ENCODE measurements at places on chromosomes 5 and 9. TPM values are rescaled to one million over a fixed set of nuclear protein-coding genes. Genes with fewer than 3 reads are reported as not detected.

DNA sequence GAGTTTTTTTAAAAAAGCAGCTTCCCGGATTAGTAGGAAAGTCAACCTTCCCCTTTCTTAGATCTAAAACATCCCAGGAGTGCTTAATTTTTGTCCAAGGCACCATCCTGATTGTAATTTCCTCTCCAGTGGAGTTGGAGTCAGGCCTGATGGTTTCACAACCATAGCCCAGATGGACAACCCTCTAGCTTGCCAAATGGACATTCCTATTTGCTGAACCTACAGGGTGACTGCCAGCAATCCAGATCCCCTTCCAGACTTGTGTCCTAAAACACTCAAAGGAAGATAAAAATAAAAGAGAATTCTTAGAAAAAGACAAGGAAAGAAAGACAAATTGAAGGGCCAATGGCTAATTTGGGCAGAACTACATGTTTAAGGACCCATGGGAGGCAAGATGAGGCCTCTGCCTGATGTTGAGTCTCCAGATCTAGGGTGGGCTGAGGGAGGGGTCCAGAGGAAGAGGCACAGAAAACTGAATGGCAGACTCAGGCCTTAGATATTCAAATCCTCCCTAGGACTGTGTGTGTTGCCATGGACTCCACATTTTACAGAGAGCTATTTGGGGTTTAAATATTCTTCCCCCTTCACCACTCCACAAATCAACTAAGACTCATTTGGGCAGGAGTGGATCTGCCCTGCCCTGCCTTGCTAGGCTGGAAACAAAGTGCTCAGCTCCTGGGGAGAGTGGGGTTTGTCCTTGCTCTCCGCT lies 38.5 kb upstream of the SLC44A1 start:
- DNase-seq: peak; percentile 43

DNA sequence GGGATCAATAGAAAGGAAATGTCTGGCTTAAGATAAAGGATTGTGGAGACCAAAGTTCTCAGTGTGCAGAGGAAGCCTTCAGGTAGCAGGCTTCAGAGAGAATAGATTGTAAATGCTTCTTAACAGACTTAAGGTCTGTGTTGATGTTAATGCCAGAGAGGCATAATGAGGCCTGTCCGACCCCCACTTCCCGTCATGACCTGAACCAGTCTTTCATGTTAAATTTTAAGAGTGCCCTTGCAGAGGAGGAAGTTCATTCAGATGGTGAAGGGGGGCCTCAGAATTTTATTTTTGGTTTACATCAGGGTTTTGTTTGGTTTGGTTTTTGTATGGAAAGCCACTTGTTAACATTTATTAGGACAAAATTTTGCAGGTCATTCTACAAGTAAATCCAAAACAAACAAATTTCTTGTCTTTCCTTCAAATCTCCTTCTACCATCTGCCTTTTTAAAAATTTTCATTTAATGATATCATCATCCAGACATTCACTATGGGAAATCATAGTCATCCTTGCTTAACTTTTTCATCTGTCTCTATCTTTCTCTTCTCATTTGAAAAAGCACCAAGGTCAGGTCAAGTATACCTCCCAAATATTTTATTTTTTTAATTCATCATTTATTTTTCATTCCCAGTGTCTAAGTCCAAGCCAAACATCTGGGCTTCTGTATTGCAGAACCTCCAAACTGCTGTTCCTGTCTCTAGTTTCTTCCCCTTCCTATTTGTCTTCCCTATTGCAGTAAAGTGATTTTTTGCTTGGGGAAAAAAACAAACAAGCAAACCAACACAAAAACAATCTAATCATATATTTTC lies 6.9 kb upstream of the ABCA1 start:
- no peak for DNase-seq

The SPACA9 gene
- polyA plus RNA-seq: 13.9 TPM

The SLC34A1 gene
- polyA plus RNA-seq: 0.68 TPM

The FLT4 gene
- 8.3 TPM for polyA plus RNA-seq

Data from spinal cord (tissue), 10 donors.